Panc1 (cell line): ENCODE measurements at places on chromosomes 3 and 15. TPM values are rescaled to one million over a fixed set of nuclear protein-coding genes. Genes with fewer than 3 reads are reported as not detected.

CDHR4 gene
- not detected for total RNA-seq

FBXO40 gene
- total RNA-seq, result not detected

KNG1 gene
- 0.23 TPM for total RNA-seq

FAM3D gene
- total RNA-seq, result not detected

SLC9C1 gene
- not detected for total RNA-seq

SLC2A2 gene
- 0.13 TPM for total RNA-seq

SI gene
- total RNA-seq, result not detected

- no peak for DNase-seq
These were observed 43.2 kb upstream of the NEDD4 start for GRCh38 chr15:56036546-56037067.

DNA sequence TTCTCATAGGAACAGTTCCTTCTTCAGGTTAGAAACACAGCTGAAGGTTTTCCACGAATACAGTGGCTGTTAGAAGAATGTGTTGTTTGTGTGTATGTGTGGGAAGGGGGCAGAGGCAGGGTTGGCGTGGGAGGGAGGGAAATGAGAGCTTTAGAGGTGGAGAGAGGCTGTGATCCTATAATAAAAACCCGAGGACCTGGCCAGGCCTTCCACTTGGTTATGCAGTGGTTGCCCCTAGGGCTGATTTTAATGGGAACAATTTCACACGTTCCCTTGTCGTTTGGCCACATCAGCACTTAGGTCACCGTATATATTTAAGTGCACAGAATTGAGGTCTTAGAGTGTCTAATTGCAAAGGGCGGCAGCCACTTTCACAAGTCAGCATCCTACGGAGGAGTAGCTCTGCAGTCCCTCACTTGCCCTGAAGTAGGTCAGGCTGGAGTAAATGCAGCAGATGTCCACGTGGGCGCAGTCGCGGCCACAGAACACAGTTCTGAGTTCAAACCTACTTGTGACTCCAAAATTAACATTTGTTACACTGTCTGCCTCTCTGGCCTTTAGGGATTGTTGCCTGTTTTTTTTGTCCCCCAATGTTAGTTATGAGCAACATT, 85.6 kb downstream of the PDCD6IP start:
- DNase-seq, result no peak

DNA sequence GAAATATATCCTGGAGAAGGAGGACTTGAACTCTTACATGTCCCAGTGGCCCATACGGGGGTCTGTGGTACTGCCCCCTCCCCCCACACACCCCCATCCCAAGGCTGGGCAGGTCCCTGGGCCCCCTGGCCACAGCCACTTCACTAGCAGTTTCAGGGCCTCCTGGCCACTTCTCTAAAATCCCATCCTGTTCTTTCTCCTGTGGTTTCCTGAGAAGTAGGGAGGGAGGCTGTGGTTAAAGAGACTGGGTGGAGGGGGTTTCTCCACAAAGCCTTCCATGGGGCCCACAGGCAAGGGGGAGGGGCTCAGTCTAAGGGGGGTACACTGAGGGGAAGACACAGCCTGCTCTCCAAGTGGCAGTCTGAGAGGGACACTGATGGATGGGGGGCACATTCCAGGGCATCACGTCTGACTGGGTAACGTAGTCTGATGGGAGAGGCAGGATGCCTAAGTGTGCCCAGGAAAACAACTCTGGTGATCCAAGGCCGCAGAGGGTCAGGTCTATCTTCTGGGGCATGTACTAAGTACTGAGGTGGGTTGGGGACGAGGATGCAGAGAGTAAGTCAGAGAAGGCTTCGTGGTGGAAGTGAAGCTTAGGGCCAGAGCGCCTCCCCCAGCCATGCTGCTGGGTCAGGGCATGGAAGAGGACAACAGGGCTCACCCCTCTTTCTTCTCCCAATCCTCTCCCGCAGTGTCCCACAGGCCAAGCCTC, 48.0 kb upstream of the C15orf39 start:
- no peak for DNase-seq

GRCh38 chr3:157931517-157931916, 174.7 kb downstream of the SHOX2 start:
- no peak for DNase-seq

DNA sequence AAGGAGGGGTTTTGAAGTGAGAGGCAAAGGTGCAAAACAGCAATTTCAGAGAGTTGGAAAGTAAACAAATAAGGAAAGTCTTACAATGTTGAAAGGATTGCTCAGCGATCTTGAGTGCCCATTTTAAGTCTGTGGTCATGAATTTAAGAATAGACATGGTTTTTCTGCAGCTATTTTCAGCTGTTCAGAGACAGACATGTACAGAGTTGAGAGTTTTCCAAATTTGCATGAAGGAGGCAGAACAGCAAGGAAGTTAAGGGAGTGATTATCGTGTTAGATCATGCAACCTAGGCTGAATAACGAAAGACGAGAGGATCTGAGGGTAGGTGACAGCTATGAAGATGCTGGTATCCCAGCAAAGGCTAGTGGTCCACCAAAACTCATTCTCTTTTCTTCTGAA, 37.2 kb downstream of the DET1 start:
- no peak for DNase-seq

DNA sequence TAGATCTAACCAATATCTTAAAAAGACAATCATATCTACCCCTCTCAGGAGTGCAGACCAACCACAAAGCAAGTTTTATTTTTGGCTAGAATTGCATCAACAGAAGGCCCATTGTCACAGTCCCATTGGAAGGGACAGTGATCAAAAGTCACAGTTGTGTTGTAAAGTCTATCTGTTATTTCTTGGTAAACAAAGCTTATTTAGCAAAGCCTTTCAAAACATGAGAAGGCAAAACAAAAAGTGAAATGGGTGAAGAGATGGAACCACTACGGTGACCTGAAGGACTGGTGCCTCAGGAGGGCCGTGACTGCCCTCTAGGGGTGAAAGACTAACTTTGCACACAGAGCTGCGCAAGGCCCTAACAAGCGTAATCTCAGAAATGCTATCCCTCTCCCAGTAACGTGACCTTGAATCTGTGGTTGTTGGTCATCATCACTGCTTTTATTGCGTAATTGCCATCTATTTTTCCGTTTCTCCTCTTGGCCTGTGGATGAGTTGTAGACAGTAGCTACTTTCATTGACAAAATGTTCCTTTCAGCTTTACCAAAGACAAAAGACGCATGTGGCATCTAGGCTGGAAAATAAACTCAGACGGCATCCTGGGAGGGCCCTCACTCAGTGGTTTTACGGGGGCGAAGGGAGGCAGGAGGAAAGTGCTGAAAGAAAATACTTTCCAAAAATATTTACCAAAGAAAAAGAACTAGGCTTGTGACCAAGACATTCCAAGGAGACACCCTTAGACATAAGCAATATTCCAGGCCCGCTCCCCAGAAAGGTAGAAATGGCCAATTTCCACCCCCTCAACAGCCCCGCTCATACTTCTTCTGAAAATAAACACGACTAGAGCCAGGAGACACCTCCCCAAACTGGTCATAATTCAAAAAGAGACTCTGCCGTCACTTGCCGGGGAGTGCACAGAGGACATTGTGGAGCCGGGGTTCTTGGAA, 79.4 kb downstream of the FRMD4B start:
- peak; percentile 61 for DNase-seq

DNA sequence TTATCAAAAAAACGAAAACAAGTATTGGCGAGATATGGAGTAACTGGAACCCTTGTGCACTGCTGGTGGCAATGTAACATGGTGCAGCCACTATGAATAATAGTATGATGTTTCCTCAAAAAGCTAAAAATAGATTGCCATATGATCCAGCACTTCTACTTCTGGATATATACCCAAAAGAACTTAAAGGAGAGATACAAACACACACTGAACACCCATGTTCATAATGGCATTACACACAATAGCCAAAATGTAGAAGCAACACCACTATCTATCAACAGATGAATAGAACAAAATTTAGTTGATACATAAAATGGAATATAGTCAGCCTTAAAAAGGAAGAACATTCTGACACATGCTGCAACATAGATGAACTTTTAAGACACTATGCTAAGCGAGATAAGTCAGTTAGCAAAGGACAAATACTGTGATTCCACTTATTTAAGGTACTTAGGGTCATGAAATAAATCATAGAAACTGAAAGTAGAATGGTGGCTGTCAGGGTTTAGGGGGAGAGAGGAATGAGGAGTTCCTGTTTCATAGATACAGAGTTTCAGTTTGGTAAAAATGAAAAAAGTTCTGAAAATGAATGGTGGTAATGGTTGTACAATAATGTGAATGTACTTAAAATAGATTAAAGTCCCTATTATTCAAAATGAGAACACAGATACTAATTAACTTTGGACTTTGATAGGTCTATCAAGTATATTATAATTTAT, 59.4 kb upstream of the IMPG2 start:
- no peak for DNase-seq

- DNase-seq, result no peak
These were observed 78.7 kb downstream of the ITPR1 start for GRCh38 chr3:4571690-4572334.

DNA sequence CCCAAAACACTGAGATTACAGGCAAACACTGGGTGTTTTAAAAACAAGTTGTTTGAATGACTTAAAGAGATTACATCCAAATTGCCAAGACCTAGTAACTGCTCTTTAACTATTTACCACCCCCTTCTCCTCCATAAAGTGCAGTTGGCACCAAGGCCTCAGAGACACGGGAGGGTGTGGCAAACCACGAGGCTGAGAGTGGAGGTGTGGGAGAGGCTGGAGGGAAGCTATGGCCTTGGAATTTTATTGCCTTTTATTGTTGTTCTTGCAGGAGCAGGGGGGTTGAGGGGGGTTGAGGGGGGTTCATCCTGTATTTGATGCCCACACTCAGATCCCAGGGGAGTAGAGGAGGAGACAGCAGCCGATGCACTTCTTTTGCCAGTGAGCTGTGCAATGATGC, 75.9 kb upstream of the CTDSPL start:
- DNase-seq, result no peak

- DNase-seq, result no peak
These were observed 489 bp downstream of the GMPPB start for GRCh38 chr3:49723296-49723627.

- no peak for DNase-seq
These were observed 67.2 kb upstream of the TGFBR2 start for GRCh38 chr3:30539206-30539605.

- no peak for DNase-seq
These were observed 9.1 kb upstream of the SLC9C1 start for GRCh38 chr3:112302881-112303763.

DNA sequence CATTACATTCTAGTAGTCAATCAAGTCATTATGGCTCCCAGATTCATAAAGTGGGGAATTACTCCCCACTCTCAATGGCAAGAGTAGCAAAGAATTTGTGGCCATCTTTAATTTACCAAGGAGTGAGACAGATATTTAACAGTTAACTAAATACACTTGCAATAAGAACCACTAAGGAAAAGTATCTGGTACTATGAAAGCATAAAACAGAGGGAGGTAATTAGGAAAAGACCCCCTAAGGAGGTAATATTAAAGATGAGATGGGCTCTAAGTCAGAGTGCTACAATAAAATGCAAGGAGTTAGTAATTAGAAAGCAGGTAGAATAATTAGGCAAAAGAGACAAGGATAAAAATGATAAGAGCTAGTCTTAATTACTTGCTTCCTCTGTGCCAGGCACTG, 301.9 kb downstream of the CHL1 start:
- DNase-seq, result no peak
